IMR-90 (cell line): ENCODE measurements at places on chromosomes 3 and 15. TPM values are rescaled to one million over a fixed set of nuclear protein-coding genes. Genes with fewer than 3 reads are reported as not detected.
A peak's percentile ranks its signal among the peaks of the same experiment; 100 is the strongest.

DNA sequence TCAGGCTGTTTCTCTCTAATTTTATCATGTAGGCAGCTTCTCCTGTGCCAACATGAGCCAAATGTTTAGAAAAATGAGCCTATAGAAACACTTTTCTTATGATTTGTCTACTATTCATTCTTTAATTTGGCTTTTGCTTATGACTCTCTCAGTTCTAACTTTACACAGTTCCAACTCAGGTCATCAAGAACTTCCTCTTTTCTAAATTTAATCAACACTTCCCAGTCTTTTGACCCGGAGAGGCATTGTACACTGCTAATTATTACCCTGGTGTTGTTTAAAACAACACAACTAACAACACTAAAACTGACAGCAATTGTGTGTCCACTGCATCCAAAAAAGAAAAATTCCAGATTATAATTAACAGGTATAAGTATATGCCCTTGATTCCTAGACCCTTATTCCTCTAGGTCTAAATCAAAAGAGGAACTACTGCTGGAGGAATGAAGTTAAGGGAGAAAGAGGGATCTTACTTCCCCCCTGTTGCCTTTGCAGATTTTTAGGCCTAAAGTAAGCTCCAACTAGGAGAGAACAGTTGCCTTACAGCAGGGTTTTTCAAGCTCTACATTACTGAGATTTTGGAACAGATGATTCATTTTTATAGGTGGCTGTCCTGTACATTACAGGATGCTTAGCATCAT, 332.2 kb upstream of the GOLIM4 start:
- DNase-seq, result no peak

The FOXL2 gene
- polyA plus RNA-seq, result 0.07 TPM in 2 replicates

DNA sequence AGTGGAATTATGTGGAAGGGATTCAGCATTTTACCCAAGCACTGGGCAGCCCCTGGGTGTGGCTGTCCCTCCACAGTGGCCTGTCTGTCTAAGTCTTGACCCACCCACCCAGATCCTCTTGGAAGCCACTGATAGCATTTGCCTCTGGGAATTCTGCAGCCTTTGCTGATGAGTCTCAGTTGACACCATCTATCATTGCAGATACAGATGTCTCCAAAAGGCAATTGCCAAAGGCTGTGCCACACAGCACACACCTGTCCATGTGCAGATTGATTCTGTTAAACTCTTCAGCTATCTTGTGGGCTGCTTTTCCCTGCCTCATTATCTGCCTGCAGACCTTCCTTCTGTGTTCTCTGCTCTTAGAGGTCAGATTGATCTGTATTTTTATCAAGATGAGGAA, 18.1 kb downstream of the CX3CR1 start:
- DNase-seq, result no peak

- no peak for DNase-seq
Measured at GRCh38 chr3:69830147-69830546, 90.9 kb downstream of the MITF start.

DNA sequence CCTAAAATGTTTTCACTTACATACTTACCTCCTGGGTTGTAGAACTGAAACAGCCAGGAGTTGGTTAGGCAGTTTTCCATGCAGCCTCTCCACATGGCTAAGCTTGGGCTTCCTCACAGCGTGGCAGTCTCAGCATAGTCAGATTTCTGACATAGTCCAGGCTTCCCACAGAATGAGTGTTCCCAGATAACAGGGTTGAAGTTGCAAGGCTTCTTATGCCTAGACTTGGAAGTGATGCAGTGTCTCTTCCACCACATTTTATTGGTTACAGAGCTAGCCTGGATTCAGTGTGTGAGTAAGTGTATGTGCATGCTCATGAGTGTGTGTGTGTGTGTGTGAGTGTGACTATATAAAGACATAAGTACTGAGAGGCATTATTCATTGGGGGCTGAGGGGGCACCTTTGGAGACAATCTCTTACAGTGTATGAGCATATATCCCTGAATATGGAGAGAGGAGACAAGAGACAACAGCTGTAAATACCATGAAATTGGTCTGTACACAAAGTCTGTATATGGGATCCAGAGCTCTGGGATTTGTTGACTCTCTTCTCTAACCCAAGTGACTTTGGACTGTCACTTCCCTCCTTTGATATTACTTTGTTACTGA, 78.1 kb downstream of the ZNF621 start:
- no peak for DNase-seq

GRCh38 chr3:173725507-173725906, 328.0 kb downstream of the NLGN1 start:
- peak; percentile 54 for DNase-seq

- no peak for DNase-seq
Measured at GRCh38 chr3:10888518-10889090, 72.6 kb downstream of the SLC6A11 start.
